EH (cell line): ENCODE measurements at places on chromosomes 3 and 15.

- no peak for DNase-seq
These were observed 109.5 kb downstream of the DPH6 start for GRCh38 chr15:35436422-35436821.

- DNase-seq, result no peak
These were observed 181.8 kb downstream of the RYR3 start for GRCh38 chr15:33492434-33493052.

- no peak for DNase-seq
These were observed 15.2 kb downstream of the RMDN3 start for GRCh38 chr15:40739854-40740253.

- peak; percentile 17 for DNase-seq
These were observed 432.1 kb upstream of the MDFIC2 start for GRCh38 chr3:70744536-70744935.

DNA sequence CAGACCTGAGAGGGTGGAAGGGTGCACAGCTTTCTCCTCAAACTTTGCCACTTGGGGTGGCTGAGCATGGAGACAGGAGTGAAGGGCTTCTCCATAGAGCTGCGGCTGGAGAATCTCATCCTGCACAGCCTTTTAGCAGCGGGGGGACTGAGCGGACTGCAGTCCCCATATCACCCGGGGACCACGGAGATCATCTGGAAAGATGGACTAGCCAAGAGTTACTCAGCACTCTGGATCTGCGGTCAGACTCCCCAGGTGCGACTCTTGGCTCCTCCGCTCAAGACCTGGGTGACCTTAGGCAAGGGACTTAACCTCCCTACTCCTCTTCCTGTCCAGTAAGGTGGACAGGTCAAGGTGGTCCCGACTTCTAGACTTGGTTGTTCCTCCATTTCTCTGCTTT is 125.8 kb upstream of the MEF2A start:
- DNase-seq, result no peak

GRCh38 chr3:52939600-52939999 is 42.3 kb upstream of the STIMATE start:
- no peak for DNase-seq

DNA sequence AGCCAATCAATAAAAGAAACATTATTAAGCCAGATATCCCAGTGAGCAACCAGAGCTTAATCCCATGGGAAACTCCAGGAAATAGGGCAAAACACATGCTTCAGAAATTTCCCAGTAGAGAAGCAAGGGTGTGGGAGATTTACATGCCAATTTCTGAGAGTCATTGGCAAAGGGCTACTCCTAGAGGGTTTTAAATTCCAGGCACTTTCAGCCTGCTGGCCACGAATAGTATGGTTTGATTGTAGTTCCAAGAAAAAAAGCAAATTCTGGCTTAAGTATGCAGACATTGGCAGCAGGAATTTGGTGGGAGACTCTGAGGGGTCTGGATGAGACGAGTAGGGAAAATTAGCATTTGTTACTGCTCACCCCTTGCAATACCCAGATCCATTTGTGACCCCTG is 402.1 kb upstream of the SUCLG2 start:
- no peak for DNase-seq

GRCh38 chr3:12286927-12287726 is 1.7 kb upstream of the PPARG start:
- peak; percentile 2 for DNase-seq

GRCh38 chr15:50685191-50685975 is 1.2 kb downstream of the TRPM7 start:
- peak; percentile 8 for DNase-seq

DNA sequence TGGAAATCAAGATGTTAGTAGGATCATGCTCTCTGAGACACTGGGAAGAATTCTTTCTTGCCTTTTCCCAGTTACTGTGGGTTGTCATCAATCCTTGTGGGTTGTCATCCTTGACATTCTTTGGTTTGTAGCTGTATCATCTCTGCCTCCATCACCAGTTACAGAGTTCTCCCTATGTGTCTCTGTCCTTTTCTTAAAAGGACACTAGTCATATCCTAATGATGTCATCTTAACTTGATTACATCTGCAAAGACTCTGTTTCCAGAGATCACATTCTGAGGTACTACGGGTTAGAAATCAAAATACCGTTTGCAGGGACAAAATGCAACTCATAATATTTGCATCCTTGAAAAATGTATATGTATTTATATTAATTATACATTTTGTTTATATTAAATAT is 500.4 kb downstream of the ZBBX start:
- no peak for DNase-seq

- no peak for DNase-seq
These were observed 164.1 kb downstream of the SSR3 start for GRCh38 chr3:156390846-156391245.

DNA sequence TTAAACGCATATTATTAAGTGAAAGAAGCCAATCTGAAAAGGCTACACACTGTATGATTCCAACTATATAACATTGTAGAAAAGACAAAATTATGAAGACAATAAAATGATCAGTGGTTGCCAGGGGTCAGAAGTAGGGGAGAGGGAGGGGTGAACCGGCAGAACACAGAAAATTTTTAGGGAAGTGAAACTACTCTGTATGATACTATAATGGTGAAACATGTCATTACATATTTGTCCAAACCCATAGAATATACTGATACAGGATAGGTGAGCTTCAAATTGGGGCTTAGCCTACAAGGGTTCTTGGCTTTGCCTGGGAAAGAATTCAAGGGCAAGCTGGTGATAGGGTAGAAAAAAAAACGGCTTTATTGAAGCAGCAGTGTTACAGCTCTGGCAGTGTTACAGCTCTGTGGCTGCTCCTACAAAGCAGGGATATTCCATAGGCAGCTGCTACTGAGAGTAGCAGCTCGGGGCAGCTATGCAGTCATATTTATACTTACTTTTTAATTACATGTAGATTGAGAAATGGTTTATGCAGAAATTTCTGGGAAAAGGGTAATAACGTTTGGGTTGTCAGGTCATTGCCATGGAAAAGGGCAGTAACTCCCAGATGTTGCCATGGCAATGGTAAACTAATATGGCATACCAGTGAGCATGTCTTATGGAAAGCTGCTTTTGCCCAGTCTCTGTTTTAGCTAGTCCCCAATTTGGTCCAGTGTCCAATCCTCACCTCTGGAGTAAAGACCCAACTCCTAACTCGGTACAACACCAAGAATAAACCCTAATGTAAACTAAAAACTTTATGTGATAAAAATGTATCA is 125.1 kb upstream of the SLC25A36 start:
- DNase-seq, result no peak

DNA sequence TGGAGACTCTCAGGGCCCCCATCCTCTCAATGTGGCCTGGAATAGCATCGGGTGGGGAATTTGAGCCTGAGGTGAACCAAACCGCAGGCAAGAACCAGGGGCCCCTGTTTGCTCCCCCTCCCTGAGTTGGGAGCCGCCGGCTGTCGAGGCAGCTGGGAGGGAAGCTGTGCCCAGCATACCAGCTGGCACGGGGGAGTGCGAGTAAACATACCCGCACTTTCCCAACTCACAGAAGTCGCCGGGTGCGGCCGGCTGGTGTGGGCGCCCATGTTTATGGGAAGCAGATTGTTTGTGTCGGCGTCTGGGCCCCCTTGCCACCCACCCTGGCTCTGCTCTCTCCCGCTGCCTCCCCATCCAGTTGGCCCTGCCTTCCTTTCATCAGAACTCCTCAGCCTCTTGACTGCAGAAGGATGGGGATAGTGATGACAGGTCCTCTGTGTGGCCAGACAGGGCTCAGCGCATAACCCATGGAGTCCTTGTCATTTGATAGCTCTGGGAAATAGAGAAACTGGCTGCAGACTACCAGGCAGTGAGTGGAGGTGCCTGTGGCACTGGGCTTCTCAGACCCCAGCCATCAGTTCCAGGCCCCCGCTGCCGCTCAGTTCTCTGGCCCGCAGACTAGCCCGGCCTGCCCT is 60.4 kb downstream of the CACNA2D2 start:
- no peak for DNase-seq

DNA sequence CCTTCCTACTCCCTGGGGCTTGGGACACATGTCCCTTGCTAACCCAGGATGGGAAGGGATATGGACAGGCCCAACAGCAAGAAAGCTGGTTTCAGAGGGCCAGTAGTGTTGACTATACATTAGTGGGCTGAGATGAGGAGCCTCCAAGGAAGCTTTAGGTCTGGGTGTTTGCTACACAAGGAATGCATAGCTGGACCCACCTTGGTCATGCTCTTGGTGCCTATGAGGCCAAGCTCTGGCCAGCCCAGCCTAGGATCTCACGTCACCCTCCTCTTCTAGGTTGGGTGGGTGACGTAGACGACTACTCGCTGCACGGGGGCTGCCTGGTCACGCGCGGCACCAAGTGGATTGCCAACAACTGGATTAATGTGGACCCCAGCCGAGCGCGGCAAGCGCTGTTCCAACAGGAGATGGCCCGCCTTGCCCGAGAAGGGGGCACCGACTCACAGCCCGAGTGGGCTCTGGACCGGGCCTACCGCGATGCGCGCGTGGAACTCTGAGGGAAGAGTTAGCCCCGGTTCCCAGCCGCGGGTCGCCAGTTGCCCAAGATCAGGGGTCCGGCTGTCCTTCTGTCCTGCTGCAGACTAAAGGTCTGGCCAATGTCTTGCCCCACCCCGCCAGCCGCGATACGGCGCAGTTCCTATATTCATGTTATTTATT is 653 bp upstream of the WDR6 start:
- DNase-seq, result peak; percentile 33

- DNase-seq, result no peak
These were observed 43.7 kb downstream of the STAG1 start for GRCh38 chr3:136708333-136708985.

- DNase-seq, result no peak
These were observed 83.7 kb upstream of the NEDD4 start for GRCh38 chr15:56077081-56077480.

GRCh38 chr3:16999161-16999560 is 114.4 kb downstream of the PLCL2 start:
- no peak for DNase-seq

DNA sequence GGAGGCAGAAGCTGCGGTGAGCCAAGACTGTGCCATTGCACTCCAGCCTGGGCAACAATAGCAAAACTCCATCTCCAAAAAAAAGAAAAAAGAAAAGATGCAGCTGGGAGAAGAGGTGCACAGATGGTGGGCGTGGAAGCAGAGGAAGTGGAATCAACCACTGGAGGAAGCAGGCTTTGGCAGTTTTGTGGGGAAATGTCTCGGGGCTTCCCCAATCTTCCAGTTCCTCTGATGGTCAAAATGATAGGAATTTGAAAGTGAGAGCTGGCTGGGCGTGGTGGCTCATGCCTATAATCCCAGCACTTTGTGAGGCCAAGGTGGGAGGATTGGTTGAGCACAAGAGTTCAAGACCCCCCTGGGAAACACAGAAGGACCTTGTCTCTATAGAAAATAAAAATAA is 48.1 kb upstream of the SMAD3 start:
- no peak for DNase-seq

DNA sequence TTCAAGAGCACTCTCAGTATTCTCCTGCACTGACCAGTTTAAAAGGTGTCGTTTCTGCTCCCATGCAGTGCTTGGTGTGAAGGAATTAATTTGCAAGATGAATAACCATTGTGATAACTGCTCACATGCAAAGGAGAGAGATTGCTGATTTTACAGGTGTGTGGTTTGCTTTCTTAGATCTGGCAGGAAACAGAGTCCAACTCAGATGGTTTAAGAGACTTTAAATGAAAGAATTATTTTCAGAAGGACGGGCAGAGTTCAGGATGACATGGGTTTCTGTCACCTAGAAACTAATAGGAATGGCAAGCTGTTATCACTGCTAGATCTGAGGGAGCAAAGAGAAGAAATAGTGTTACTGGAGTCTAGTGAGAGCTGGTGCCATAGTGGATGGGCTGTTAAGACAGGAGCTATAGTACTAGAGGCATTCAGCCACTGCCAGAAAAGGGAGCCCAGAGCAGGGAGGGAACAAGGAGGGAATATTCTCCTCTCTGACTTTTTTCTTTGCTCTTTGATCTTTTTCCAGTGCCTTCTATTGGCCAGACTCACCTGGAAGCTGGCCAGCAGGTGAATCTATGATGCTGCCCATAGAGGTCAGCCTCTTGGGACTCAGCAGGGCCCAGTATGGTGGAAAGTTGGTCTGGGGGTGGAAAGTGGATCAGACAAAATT is 14.9 kb downstream of the ATXN7 start:
- no peak for DNase-seq

DNA sequence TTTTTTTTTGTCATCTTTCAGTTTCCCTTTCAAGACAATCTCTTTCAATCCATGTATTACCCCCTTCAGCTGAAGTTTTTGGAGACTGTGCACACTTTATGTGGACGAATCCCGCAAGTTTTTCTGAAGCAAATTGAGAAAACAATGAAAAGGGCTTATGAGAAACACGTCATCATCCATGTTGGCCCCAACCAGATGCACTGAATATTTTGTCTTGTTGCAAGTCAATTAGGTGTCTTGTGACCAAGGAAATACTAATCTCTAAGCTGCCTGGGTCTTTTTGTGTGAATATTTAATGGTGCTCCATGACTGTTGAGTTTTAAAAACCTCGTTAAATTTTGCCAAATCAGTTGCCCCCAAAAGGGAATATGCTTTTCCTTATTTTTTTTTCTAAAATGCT is 21.7 kb upstream of the PPP4R2 start:
- DNase-seq, result no peak

GRCh38 chr3:33658991-33659848 is 58.8 kb downstream of the CLASP2 start:
- peak; percentile 85 for DNase-seq

DNA sequence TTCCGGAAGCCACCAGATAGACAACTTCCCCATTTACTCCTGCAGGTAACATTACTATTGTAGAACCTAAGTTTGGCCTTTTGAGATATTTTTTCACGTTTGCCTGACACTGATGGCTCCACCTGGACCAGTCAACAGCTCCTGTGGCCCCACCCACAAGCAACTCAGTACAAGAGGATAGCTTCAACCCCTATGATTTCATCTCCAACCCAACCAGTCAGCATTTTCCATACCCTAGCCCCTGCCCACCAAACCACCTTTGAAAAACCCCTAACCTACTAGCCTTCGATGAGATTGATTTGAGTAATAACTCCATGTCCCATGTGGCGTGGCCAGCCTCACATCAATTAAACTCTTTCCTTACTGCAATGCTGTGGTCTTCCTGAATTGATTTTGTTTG is 950 bp upstream of the EHHADH start:
- DNase-seq, result no peak

- no peak for DNase-seq
These were observed 507 bp upstream of the MINDY4B start for GRCh38 chr3:150905746-150906145.

DNA sequence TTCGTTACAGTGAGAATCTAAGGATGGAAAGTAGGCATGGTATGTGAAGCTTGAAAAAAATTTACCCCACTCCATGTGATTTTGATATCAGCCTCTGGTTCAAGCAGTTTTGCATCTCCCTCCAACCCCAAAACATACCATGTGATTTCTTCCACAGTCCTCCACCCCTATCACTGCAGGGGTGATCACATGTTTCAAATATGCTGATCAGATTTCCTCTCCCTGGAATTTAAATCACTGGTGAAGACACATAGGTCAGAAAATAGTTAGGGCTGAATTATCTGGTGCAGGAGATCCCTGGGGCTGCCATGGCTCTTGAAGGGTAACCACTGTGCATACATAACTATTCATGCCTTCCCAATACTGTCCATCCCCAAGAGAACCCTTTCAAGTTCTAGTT is 119.7 kb upstream of the THRB start:
- DNase-seq, result no peak

- no peak for DNase-seq
These were observed 62.8 kb downstream of the MEGF11 start for GRCh38 chr15:66190746-66191145.

GRCh38 chr3:111769992-111770352 is 89.1 kb upstream of the PHLDB2 start:
- DNase-seq, result no peak
